ENCODE measurements at places on chromosomes 1 and 21. TPM values are rescaled to one million over a fixed set of nuclear protein-coding genes. Genes with fewer than 3 reads are reported as not detected.

SH3D21 gene
- total RNA-seq = 8.3 TPM

SCAF4 gene
- 70.6 TPM for total RNA-seq

- DNase-seq = no peak
These were observed 418.5 kb downstream of the DPYD start for GRCh38 chr1:97502360-97502759.

ZNF593OS gene
- not detected for total RNA-seq

DNA sequence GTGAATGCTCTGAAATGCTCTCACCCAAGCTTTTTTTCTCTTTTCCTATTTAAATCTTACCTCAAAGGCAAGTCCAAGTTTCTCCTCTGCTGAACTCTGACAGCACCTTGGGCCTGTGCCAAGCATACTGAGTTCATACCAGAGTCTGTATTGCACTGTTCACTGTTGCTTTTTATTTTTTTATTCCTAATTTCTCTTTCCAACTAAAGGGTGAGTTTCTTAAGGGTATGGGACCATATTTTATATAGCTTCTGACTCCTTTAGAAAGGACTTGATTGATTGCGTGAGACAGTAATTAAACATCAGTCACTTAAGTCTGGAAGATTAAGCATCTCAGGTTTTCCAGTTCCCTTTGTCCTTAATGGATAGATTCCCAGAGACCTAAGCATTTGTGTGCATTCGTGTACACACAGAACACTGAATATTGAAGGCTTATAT is 69.9 kb downstream of the CACHD1 start:
- DNase-seq = no peak

GRCh38 chr1:244218220-244218619 is 167.1 kb downstream of the ZBTB18 start:
- DNase-seq = no peak

DNA sequence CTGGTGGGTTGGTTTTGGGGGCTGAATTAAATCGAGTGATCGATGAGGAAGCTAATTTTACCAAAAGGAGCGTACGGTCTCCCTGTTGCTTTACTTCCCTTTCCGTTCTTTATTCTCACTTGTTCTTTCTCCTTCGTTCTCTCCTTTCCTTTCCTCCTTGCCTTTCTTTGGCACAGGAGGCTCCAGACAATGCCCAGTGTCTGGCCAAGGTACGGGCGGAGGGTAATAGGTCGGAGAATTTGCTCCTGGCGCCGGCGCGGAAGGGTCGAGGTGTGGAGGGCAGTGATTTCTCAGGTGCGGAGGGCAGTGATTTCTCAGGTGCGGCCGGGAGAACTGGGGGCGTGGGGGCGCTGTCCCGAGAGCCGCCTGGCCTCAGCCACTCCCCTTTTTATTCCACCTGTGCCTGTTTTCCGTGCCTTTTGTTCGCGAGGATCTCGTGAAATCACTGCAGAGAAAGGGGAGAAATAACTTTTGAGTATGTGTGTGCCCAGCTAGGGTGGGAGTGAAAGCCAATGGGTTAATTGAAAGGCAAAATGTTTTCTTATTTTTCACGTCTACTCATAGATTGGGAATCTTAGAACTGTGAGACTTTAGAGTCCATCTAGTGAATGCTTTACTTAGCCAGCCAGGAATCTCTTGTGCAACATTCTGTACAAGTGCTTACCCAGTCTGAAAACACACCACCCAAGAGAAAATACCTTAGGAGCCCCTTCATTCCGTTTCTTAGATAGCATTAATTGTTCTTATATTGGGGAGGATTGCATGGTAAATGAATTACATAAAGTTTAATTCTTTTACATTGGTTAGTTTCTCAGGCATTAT is 1.3 kb downstream of the FNBP1L start:
- DNase-seq = no peak

All from activated T-helper 1 cell treated with anti-CD3 and anti-CD28 coated beads, Interleukin-12 subunit alpha, Interleukin-12 subunit beta, Interleukin-2, Interleukin-4 antibody, amounts not matched to agents 30 ng/mL and 10 ng/mL and 1 ng/mL, durations not matched to agents 14 hours and 24 hours and 36 hours (primary cell).